ENCODE measurements at places on chromosomes 1 and 21. TPM values are rescaled to one million over a fixed set of nuclear protein-coding genes. Genes with fewer than 3 reads are reported as not detected.

GRCh38 chr1:31955917-31956736, 18.0 kb upstream of the PTP4A2 start:
- H3K36me3 ChIP-seq, result no peaks in the 10 kb centered on the region
- H3K27ac ChIP-seq, result peak overlapping the region; percentile 96
- peak; percentile 57 for DNase-seq

DNA sequence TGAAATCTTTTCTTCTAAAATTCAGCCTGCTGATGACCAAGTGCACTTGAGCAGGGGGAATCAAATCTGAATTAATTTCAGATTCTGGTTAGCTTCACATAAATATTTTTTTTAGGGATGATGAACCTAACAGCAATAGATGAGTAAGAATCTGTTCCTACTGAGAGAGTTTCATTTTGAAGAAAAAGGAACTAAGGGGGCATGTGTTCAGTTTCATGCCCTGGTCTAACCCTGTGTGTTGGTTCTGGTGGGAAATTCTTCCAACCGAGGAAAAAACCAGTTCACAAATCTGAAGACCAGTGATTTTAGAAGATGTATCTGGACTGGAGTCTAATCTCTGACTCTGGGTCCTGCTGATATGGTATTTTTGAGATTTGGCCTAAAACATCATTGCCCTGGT, 13.7 kb downstream of the SELL start:
- H3K4me3 ChIP-seq, result no peak overlapping the region
- H3K27ac ChIP-seq, result no peak overlapping the region
- no peak for DNase-seq
- H3K27me3 ChIP-seq, result no peaks in the 10 kb centered on the region
- no peaks in the 10 kb centered on the region for H3K36me3 ChIP-seq
- no peaks in the 10 kb centered on the region for H3K4me1 ChIP-seq

- peaks cover 8% of the 10 kb centered on the region for H3K4me1 ChIP-seq
- no peaks in the 10 kb centered on the region for H3K27me3 ChIP-seq
- H3K27ac ChIP-seq, result no peak overlapping the region
- no peaks in the 10 kb centered on the region for H3K36me3 ChIP-seq
These were observed 10.3 kb upstream of the CFAP126 start for GRCh38 chr1:161378014-161378413.

DNA sequence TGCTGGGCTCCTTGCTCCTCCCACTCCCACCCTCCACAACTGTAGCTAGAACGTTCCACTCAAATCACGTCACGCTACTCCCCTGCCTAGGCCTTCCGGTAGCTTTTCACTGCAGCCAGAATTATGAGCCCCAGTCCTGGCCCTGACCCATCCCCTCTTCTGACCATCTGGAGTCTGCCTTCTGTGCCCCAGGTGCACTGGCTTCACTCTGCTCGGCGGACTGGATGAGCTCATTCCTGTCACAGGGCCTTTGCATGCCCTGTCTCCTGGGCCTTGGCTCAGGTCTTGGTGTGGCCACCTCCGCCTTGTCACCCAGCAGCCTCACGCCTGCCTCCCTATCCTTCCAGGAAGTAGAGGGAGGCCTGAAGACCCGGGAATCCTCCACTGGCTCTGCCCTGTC, 62.5 kb upstream of the ACTL8 start:
- no peaks in the 10 kb centered on the region for H3K4me1 ChIP-seq
- no peaks in the 10 kb centered on the region for H3K27me3 ChIP-seq
- H3K36me3 ChIP-seq, result peaks cover 100% of the 10 kb centered on the region
- H3K4me3 ChIP-seq, result no peak overlapping the region
- H3K27ac ChIP-seq, result no peak overlapping the region
- DNase-seq, result no peak

- H3K27ac ChIP-seq, result no peak overlapping the region
- H3K36me3 ChIP-seq, result no peaks in the 10 kb centered on the region
- no peak for DNase-seq
- no peaks in the 10 kb centered on the region for H3K27me3 ChIP-seq
These were observed 318.5 kb upstream of the C1orf174 start for GRCh38 chr1:4218619-4219018.

Gene USP16
- total RNA-seq, result 34.4 TPM

Gene C1orf141
- total RNA-seq, result not detected

Gene DPH2
- total RNA-seq, result 26.7 TPM

Gene GABRD
- 0.57 TPM for total RNA-seq

Gene TNNT2
- total RNA-seq, result 1.8 TPM

Measured in esophagus squamous epithelium (tissue), 5 donors.